ENCODE measurements at places on chromosomes 2 and 18.
A peak's percentile ranks its signal among the peaks of the same experiment; 100 is the strongest.

GRCh38 chr2:191327484-191327883 lies 82.3 kb downstream of the MYO1B start:
- DNase-seq: no peak

- DNase-seq: no peak
Measured at GRCh38 chr2:187890690-187891089, 336.5 kb upstream of the TFPI start.

DNA sequence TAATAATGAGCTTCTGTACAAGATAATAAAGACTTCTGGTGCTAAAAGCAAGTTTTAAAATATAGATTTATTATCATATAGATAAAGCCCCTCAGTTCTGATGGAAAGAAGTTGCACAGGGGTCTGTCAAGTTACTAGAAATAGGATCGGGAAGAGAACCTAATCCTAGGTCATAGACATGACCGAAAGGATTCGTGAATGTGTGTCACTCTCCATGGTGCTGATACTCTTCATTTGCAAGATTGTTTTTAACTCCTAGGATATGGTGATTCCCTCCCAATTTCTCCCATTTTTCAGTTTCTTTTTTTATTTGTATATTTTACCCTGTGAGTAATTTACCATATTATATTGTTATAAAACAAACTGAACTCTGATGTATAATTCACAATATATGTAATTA lies 58.9 kb upstream of the CTNNA2 start:
- DNase-seq: no peak

DNA sequence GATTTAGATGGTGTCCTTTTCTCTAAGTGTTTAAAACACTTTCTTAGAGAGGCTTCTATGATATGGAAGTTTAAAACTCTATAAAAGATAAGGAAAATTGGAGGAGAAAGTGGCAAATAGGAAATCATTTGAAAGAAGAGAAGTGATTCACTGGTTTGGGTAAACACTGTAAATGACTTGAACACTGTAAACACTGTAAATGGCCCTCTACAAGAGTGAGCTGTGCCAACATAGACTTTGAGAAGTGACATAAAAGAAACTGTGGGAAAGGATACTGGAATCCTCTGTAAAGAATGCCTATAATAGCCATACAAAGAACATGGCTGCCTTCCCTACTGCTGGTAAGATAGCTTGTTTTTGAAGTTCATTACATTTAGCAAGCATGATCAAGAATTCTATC lies 210.9 kb upstream of the SIX3 start:
- no peak for DNase-seq

DNA sequence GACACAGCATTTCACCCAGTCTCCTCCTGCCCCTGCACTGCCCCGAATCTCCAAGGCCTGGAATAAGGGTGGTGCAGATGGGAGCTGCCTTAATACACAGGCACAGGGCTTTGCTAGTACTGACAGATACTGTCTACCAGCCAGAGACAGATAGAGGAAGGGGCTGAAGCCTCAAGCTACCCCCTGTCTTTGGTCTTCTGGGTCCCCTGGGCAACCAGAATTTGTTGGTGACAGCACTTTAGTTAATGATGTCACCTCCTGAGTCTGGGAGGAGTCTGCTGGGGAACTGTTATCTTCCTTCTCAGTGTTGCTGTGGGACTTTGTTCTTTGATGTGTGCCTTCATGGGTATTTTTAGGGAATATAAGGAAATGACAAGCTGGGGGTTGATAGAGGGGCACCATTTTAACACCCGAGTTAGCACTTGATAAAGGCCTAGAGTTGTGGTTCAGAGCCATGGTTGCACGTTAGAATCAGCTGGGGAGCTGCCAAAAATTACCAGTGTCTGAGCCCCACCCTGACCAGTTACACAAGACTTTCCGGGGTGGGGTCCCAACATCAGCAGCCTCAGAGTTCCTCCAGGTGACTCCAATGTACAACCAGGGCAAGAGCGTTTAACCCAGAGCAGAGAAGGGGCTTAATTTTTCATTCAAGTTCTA lies 136.8 kb downstream of the SMAD7 start:
- peak; percentile 12 for DNase-seq

DNA sequence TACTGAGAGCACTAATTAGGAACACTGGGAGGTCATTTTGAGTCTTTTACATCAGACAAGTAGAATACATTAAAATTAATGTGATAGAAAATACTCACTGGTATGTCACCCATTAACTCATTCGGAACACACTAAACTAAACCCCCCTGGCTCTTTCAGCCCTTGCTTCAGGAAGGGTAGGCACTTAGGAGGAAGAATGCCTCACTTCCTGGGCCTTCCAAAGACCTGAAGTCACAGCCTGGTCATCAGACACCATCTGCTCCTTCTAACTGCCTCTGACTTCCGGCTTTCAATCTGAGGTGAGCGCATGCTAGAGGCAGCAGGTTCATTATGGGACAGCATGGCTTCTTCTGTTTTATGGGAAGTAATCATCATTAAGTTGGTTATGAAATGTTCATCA lies 451.4 kb downstream of the PID1 start:
- DNase-seq: no peak

GRCh38 chr2:129820908-129821307 lies 158.6 kb upstream of the RAB6C start:
- DNase-seq: no peak

DNA sequence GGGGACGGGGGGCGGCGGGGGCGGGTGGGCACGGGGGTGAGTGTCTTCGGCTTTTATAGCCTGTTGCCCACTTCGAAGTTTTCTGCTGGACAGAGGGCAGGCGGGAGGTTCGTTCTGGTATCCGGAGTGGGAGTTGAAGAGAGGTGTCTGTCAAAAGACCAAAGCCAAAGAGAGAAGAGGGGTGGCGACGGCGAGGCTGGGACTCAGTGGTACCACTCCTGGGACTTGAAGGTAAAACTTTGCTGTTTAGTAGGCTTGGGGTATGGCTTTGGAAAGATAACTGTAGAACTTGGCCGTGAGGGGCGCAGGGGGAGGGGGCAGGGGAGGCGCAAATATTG lies 215.8 kb upstream of the DTNA start:
- no peak for DNase-seq

- no peak for DNase-seq
Measured at GRCh38 chr18:47830772-47831171, 99.7 kb downstream of the SMAD2 start.

- no peak for DNase-seq
Measured at GRCh38 chr2:225487878-225488416, 88.4 kb downstream of the NYAP2 start.

GRCh38 chr2:38622210-38622609 lies 19.5 kb upstream of the HNRNPLL start:
- no peak for DNase-seq
